ENCODE measurements at places on chromosomes 5 and 9.

DNA sequence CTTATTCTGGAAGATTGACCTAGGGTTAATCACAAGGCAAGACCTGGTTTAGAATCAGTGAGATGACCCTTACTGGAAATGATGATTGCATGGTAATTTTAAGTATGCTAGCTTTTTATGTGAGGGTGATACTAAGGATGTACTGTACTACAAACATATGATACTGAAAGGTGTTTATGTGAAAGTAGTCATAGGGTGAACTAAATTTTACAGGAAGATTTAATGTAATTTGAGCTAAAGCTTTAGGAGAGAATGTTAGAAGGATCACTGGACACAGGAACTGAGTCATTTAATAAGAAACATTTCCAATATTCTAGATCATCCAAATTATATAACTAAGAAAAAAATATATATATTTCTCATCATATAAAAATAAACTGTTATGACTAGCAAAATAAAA lies 197.2 kb downstream of the COX7C start:
- DNase-seq = no peak

DNA sequence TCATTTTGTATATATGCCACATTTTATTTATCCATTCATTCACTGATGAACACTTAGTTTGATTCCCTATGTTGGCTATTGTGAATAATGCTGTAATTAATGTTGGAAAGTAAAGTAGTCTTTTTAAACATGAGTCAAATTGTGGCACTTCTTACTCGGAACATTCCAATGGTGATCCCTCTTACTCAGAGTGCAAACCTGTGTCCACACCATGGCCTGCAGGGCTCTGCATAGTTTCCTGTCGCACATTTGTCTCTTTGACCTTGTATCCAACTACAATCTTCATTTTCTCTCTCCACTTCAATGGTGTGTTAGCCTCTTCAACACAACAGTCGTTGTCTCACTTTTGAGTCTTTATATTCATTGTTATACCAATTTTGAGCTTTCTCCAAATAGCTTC lies 98.1 kb upstream of the PAPPA start:
- DNase-seq = no peak

DNA sequence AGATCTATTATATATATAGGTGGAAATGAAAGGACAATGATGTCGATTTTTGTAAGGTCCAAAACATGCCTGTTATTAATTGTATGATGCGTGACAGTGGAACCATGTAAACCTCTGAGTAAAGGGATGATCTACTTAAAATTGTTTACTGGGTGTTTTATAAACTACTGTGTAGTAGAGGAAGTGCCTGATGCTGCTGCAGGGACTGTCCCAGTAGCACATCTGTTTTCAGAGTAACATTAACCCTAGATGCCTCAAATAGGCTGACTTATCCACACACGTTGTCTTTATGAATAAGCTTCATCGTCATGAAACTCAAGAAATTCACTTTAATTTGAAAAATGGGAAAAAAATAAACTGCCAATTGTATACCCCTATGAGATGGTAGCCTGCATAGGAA lies 1.7 kb downstream of the CAMK4 start:
- no peak for DNase-seq

DNA sequence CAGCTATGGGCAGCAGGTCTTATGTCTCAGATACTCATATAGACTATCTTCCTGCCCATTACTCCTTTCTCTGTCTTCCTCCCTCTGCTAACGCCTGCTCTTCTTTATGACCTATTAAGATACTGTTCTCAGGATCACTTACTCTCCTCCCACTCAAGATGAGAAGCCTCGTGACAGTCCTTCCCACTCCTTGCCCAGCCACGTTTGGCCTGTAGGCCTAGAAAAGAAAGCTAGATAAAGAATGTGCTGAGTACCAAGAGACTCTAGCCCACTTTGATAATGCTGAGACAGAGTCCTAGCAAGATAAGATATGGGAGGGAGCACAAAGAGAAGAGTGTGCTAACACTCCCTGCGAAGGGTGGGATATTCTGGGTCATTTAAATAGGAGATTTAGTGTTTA lies 6.8 kb upstream of the DENND4C start:
- no peak for DNase-seq

GRCh38 chr5:71877511-71877910 lies 158.4 kb downstream of the CARTPT start:
- no peak for DNase-seq

DNA sequence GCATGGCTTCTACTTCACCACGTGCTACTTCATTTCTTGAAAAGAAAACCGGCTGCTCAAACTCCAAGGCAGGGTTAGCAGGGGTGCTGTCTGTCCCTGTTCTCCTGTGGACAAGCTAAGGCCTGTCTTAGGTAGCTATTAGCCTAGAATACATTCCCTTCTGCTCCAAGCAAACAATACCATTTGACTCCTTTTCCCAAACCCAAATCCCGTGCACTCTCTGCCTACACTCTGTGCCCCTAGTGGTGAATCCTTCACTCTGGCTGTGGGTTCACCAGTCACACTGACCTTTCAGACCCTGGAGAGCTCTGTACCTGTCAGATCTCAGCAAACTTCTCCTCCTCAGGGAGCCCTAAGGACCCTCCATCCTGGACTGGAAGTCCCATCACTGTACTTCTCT lies 211.6 kb downstream of the SLIT3 start:
- DNase-seq = no peak

- DNase-seq = no peak
These were observed 78.8 kb downstream of the SEMA6A start for GRCh38 chr5:116495786-116496357.

- DNase-seq = peak; percentile 54
These were observed 680.0 kb downstream of the TAF11L14 start for GRCh38 chr5:18314192-18314778.

GRCh38 chr5:157820593-157821252 lies 38.2 kb downstream of the CLINT1 start:
- peak; percentile 10 for DNase-seq

DNA sequence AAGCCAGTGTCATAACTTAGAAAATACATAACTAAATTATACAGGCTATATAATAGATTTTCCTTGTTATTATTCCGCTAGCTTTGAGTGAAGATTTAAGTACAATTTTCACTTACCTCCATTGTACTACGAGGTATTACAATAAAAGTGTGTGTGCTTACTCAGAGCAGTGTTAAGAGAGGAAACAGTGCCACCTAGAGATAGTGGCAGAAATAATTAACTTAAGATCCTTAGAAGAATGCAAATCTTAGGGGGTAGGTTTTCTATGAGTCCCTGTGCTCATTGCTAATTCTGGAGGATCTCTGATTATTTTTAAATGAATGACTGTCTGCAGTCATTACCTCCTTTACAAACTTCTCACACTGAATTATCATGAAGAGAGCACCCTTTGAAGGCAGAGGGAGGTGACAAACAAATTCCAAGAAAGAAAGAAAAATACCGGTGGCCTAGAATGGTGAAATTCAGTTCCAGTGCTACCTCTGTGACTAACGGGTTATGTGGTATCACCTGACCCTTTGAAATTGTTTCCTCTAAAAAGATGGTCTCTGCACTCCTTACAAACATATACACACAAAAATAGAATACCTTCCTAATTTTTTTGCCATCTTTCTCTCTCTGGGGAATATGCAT lies 379.8 kb downstream of the TRIM36 start:
- peak; percentile 25 for DNase-seq

- DNase-seq = peak; percentile 37
These were observed 1.5 kb downstream of the SPAAR start for GRCh38 chr9:35910613-35911359.

DNA sequence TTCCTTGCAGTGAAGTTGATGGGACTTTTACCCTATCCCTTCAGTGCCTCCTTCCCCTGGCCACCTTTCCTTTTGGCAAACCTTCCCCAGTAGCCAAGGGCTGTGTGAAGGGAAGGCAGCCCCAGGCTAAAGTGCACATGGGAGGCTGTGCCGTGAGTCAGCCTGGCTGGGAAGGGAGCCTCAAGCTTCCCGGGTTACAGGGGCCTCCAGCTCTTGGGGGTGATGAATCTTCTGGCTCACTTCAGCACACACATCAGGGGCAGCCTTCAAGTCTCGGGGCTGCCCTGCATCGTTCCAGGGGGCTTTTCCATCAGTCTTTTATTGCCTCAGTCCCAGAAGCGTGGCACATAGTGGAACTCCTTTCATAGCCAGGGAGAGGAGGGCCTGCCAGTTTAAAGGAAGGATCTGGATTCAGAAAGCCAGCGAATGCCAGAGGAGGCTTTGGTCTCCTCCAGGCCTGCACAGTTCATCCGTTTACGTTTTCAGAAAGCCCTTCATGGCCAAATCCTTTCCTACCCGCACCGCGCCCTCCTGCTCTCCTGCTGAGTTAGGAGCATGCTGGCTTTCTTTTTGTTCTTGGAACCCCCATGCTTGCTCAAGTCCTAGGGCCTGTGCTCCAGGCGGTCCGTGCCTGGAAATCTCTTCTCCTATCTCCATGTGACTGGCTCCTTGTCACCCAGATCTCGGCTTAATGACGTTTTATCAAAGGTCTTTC lies 134.8 kb upstream of the KLF4 start:
- no peak for DNase-seq

DNA sequence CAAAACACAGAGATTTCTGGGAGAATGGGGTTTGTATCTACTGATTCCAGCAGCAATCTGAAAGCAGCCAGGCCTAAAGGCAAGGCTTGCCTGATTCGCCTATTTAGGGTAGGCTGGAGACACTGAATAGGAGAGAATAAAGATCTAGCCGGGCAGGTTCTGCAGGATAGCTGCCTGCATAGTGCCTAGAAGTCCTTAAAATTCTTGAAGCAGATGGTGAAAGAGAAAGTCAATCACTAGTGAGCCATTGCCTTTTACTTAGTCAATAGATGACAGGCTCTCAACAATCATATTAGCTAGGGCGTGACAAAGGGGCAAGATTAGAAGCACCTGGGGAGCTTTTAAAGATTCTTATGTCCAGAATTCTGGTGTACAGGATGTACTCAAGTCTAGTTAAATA lies 522.7 kb downstream of the HTR1A start:
- no peak for DNase-seq

DNA sequence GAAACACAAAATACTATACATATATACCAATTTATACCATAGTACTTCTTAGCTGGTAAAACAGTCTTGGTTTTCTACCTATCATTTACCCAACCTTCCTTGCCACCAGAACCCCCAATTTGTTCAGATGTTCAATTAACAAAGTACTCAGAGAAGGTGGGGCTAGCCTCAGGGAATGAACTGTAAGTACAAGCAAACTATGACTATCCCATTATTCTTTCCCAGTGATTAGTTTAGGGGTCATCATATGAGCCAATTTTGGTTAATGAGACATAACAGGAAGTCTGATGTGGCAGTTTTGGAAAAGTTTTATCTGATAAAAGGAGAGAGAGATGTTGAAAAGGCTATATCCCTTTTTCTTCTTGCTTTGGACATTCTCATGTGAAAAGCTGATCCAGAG lies 125.8 kb downstream of the DTWD2 start:
- DNase-seq = no peak

DNA sequence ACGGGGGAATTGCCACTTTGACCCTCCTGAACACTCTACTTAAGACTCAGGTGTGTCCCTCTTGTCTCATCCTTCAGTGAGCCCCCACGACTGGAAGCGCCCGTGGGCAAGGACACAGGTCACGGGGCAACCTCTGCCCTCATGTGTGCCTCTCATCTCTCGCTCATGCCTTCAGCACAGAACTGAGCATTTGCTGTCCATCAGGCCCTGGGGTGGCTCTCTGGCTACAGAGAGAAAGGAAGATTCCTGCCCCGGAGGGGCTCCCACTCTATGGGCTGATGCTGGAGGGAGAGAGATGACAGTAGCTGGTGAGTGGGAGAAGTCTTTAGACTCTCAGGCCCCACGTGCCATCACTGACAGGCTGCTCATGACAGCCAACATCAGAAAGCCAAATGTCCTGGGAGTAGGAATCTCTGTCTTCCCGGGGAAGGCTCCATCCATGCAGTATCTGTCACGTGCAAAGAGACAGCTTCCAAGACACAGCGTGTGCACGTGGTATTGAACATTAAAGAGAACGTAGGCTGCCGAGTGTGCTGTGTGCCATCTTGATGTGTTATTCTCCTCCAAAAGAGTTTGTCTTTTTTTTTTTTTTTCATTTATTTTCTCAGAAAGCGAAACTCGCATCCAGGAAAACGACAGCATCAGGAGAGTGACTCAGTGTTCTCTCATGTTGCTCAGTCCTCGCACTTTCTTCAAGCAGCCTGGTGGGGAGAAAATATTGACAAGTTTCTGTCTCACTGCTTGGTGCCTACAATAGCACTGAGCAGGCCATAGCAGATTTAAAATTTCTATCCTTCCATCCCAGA lies 190.5 kb downstream of the GAS1 start:
- no peak for DNase-seq

DNA sequence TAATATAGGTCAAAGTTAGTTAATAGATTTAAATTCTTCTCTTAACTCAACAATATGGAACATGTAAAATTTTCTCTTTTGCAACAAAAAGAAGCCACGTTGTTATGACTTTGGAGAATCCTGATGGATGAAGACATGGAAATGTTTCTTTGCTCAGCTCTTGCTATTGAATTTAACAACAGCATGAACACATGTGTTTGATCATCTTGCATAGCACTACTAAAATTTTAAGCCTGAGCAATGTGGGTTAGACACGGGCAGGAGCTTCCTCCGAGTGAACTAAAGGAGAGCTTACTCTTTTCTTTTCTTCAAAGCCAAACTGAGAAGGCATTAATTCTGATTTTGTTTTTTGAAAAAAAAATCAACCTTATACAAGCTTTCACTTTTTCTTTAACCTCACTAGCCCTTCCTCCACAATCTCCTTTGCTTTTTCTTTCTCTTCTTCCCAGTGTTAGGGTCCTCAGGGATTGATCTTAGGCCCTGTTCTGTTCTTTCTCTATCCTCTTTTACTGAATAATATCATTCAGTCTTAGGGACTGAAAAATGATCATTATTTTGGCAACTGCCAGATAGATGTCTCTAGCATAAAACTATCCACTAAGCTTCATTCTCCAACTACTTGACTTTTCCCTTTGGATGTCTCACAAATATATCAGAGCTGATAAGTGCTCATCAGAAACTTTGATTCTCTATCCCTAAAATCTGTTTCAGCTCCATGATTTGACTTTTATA lies 36.9 kb downstream of the ADAMTS19 start:
- DNase-seq = no peak

DNA sequence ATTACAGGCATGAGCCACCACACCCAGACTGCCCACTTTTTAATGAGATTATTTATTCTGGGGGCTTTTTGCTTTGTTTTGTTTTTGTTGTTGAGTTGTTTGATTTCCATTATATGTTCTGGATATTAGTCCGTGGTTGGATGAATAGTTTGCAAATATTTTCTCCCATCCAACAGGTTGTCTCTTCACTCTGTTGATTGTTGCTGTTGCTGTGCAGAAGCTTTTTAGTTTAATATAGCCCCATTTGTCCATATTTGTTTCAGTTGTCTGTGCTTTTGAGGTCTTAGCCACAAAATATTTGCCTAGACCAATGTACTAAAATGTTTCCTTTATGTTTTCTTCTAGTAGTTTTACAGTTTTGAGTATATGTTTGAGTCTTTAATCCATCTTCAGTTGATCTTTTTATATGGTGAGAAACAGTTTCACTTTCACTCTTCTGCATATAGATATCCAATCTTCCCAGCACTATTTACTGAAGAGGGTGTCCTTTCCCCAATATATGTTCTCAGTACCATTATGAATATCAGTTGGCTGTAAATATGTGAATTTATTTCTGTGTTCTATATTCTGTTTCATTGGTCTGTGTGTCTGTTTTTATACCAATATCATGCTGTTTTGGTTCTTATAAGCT lies 30.2 kb upstream of the TBCA start:
- no peak for DNase-seq

All from SHP77 (cell line).